ENCODE measurements at places on chromosomes 3 and 15.

DNA sequence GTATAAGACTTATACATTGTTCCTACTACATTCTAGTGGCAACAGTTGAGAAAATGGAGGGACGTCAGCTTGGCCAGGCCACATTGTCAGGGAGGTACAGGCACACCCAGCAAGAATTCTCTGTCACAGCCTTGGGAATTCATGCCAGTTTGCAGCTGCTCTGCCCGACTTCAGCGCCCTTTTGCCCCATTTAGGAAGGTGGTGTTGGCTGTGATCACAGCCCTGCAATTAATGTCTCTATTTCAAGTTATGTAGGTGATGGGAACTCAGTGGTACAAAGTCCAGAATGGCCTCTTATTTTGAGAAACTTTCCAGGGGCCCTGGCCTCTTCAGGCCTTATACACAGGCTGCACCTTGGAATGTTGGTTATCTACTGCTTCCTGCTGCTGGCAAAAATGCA, 26.7 kb downstream of the AMOTL2 start:
- no peak for DNase-seq

GRCh38 chr15:40438712-40439111, 2.0 kb upstream of the BAHD1 start:
- no peak for DNase-seq

DNA sequence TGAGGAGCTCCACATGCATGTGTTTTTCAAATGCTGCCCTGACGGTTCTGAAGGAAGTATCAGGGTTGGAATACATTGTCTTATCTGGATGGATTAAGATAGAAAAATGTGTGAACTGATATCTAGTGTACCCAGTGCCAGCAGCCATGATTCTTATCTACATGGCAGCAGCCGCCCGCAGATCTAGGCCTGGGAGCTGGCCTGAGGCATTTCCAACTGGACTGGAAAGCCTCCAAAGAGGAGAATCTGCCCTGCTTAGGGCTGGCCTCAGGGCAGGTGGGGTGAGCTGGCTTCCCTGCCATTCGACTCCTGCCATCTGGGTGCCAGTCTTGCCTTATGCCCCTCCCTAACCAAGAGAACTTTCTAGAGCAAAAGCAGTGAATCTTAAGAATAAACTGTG, 125.8 kb downstream of the SSR3 start:
- no peak for DNase-seq

- no peak for DNase-seq
Measured at GRCh38 chr3:122917412-122917811, 110.2 kb downstream of the SEMA5B start.

DNA sequence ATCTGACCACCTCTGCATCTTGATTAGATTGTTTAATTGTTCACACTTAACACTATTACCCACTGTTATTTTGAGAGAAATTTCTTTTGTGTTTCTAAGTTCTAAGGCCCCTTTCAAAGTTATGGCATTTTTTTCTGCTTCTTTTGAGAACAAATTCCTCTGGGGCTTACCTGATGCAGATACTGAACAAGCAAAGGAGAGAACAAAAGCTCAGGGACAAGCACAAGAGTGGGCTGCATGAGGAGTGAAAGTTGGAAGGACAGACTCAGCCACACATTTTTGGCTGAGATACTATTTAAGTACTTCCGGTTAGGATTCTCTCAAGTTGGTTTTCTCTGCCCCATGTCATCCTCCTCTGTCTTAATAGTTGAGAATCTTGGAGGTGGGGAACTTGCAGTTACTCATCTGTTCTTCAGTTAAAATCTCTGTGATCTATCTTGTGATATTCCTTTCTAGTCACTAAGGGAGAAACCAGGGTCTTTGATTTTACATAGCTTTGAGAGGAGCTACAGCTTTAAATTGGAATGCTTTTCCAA, 54.7 kb downstream of the CMTM6 start:
- DNase-seq, result no peak

DNA sequence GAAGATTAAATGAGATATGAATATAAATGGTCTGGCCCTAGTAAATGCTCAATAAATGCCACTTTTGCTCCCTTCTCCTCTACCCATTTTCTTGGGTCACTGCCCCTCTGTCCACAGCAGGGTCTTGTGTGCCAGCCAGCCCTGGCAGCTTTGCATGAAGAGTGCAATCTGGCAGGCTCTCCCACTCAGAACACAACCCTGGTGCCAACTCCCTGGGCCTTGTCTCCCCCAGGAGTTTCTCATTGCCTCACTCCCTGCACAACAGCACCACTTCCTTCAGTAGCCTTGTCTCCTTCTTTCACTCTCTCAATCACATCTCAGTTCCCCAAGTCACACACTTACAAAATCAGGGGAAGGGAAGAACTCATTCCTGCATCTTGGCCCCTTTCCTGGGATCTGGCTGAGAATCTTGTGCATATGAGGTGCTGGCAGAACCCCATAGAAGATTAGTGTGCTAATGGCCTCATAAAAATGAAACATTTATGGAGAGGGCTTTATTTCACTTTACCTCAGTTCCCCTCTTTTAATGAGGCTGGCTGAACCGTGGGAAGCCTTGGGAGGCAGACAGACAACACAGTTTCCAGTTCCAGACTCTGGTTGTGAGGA, 445.9 kb upstream of the PROK2 start:
- DNase-seq, result no peak
